ENCODE measurements at places on chromosomes 3 and 15. TPM values are rescaled to one million over a fixed set of nuclear protein-coding genes. Genes with fewer than 3 reads are reported as not detected.

Gene CTXND1
- polyA plus RNA-seq, result 0.10 TPM

DNA sequence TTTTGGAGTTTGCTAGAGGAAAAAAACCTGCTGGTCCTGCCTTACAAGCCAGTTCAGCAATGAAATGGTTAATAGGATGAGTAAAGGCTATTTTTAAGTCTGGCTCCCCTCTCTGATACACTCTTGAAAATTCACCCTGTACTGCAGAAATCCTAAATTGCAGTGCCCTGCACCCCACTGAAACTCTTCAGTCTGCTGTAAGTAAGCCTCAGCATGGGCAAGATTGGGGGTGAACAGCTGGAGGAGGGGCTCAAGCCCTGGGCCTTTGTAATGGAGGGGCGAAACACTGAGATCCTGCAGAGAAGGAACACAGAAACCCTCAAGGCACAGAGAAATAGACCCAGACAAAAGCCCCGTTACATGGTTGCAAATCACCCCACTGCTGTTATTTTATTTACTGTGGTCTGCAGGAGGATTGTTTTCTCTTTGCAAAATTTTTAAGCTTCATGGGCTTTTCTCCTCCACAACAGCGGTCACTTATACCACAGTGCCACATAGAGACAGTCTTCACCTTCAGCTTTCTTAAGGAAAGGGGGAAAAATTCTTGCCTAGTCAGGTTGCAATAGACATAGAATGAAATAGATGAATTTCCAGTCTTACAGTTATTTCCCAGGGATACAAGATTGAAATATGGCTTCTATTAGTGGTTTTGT, 45.0 kb downstream of the SOX2 start:
- no peak for DNase-seq

DNA sequence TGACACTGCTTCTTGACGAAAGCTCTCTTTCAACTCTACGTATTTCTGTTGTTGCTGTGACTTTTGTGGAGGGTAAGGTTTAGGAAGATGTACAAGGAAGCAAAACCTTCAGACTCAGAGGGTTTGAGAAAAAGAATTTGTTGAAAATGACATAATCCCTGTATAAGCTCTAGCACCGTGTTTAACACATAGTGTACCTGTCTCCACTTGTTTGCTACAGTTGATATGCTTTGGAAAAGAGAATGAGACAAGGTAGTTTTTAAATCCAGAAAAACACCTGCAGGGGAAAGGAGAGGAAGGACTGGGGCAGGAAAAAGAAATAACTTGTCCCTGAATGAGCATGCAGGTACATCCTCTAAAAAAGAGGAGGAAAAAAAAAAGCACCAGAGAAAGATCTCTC, 29.6 kb upstream of the CP start:
- no peak for DNase-seq

GRCh38 chr3:28743831-28744230, 395.2 kb upstream of the AZI2 start:
- DNase-seq, result peak; percentile 69

- no peak for DNase-seq
These were observed 379.9 kb upstream of the RBMS3 start for GRCh38 chr3:28901018-28901417.
